ENCODE measurements at places on chromosomes 1 and 21.
A peak's percentile ranks its signal among the peaks of the same experiment; 100 is the strongest.

DNA sequence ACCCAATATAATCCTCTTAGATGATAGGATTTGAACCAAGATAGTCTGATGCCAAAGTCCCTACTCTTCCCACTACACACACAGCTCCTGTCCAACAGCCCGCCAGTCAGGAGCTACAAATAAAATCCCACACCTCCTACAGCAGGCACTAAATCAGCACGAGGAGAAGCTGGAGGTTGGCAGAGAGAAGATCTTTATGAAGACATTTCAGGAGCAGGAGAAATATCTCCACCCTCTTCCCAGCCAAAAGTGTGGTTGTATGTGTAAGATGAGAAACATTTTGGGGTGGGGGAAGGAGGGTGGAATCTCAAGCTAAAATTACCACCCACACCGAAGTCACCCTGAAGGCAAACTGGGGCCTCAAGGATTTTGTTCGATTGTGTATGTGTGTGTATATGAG lies 54.5 kb downstream of the PLXNA2 start:
- no peak for DNase-seq

GRCh38 chr1:93658188-93658587 lies 23.4 kb downstream of the BCAR3 start:
- DNase-seq = no peak

GRCh38 chr1:201653883-201654282 lies 115.0 kb downstream of the NAV1 start:
- no peak for DNase-seq

GRCh38 chr1:32316903-32317277 lies 19.1 kb downstream of the MARCKSL1 start:
- DNase-seq = no peak

GRCh38 chr1:37042506-37042905 lies 8.2 kb upstream of the GRIK3 start:
- no peak for DNase-seq

DNA sequence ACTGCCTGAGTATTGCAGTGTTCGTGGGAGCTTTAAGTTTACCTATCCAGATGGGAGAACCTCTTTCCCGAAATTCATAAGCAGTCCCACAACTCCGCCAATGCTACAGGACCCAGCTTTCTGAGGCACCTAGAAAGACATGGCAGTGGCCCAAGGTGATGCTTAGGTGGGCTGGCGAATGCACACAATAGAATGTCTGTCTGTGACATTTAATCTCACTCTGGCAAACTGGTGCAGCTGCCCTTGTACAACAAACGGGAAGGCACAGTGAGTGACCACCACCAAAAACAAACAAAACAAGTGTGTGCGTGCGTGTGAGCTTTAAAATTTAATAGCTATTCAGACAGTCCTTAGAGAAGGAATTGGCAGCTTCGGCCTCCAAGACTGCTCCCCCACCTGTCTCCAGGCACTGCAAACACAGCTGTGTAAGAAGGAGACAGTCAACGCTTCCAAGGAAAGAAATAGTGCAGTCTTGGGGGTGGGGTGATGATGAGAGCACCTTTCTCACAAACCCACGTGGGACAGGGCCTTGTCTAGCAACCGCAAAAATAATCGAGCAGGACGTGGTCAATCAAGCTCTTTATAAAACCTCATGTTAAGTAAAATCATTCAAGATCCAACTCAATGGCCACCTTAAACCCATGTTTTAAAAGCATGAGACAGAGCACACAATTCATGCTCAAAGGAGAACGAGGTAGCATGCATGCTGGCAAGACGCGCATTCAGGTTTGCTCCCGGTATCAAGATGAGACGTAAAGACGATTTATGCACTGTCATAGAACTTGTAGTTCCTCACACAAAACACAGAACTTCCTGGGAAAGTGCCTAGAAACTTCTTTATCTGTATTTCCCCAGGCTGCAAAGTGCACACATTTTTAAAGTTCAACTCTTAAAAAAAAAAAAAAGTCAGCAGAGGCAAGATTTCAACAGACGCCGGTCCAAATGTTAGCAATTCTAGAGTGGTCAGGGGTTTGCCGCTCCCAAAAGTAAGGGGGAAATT lies 84.1 kb downstream of the TM2D1 start:
- no peak for DNase-seq

GRCh38 chr1:42173155-42173933 lies 8.8 kb upstream of the GUCA2A start:
- peak; percentile 51 for DNase-seq

GRCh38 chr1:186763107-186763506 lies 65.6 kb upstream of the PLA2G4A start:
- DNase-seq = no peak

DNA sequence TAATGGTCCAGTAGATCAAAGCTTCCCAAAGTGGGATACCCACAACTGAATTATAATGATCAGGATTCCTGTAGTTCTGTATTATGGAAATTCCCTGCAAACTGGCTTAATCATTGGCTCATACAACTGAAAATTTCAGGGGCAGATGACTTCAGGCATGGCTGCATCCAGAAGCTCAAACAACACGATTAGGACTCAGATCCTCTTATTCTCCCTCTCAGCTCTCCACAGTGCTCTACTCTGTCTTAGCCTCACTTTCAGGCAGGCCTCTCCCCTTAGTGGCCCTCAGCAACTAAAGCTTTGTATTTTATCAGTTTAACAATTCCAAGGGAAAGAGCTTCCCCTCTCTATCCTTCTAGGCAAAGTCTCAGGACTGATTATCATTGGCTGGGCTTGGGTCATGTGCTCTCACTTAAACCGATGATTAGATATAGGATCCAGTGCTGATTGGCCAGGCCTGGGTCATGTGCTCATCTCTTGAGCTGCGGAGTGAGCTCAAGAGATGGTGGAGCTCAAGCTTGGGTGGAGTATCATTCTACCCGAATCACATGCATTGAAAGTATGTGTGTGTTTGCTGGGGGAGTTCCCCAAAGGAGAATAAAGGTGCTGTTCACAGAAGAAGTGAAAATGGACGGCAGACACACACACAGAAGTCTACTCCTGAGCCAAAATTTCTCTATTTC lies 57.9 kb upstream of the RUNX3 start:
- no peak for DNase-seq

DNA sequence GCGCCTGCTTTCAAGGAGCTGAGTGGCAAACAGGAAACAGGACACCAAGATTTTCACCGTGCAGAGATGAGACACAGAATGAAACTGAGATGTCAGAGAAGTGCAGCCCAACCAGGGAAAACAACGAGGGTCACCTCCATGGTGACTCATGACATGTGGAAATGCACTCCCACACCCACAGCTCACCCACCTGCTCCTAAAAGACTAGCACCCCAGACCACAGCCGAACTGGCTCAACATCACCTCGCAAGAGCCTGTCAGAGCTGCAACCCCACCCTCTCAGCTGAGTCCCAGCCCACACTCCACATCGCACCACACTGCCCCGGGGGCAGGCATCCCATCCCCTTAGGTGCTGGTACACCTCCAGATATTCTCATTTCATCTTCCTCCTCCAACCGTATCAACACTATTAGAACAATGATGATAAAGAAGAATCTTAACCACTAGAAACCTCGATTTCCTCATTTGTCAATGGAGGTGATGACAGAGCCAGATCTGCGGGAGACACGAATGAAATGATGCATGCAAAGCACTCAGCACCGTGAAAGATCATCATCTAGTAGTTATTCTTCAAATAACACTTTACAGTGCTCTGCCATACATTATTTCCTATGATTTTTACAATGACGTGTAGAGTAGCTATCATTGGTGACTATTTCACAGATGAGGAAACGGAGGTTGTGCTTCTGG lies 103.2 kb downstream of the DMRTB1 start:
- DNase-seq = no peak

GRCh38 chr1:63789856-63790605 lies 16.2 kb downstream of the ROR1 start:
- DNase-seq = no peak

- DNase-seq = no peak
Observed at GRCh38 chr21:22880573-22880972, 1882.4 kb downstream of the NCAM2 start.

GRCh38 chr1:92168657-92169056 lies 49.1 kb upstream of the C1orf146 start:
- no peak for DNase-seq

DNA sequence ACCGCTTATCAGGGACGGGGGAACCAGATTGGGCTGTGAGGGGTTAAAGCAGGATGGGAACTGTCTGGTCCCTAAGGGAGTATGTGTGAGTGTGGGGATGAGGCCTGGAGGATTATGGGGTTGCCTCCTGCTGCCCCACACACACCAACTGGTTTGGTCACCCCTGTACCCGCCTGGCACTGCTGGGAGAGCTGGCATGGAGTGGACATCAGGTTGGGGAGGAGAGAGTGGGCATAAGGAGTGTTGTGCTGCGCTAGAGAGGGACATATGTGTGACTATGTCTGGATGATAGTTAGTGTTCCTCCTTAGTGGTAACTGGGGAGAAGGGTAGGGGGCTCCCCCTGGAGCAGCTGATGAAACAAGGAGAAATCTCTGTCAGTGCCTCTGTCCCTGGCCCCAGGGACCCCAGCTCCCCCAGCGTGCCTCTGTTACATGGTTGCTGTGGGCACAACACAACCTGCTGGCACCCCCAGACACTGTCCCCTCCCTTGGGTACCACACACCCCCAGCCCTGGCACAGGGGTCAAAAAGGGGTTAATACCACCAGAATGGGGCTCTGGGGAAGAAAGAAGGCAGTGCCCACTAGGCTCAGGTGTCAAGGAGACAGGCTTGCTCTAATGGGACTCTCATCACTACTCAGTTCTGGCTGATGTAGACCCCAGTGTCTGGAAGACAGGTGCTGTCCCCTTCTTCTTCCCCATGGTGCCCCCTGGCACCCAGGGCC lies 1.9 kb downstream of the ZBTB7B start:
- DNase-seq = no peak

DNA sequence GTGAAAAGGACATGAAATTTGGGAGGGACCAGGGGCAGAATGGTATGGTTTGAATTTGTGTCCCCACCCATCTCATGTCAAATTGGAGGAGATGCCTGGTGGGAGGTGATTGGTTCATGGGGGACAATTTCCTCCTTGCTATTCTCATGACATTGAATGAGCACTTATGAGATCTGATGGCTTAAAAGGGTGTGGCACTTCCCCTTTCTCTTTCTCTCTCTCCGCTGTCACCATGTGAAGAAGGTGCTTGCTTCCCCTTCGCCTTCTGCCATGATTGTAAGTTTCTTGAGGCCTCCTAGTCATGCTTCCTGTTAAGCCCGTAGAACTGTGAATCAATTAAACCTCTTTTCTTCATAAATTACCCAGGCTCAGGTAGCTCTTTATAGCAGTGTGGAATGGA lies 7.6 kb upstream of the GBP4 start:
- DNase-seq = no peak

- DNase-seq = no peak
Observed at GRCh38 chr1:183284086-183284485, 98.0 kb downstream of the LAMC2 start.

GRCh38 chr1:27990920-27991537 lies 31.3 kb downstream of the XKR8 start:
- DNase-seq = no peak

- DNase-seq = no peak
Observed at GRCh38 chr1:52665006-52665941, 32.3 kb downstream of the SHISAL2A start.

DNA sequence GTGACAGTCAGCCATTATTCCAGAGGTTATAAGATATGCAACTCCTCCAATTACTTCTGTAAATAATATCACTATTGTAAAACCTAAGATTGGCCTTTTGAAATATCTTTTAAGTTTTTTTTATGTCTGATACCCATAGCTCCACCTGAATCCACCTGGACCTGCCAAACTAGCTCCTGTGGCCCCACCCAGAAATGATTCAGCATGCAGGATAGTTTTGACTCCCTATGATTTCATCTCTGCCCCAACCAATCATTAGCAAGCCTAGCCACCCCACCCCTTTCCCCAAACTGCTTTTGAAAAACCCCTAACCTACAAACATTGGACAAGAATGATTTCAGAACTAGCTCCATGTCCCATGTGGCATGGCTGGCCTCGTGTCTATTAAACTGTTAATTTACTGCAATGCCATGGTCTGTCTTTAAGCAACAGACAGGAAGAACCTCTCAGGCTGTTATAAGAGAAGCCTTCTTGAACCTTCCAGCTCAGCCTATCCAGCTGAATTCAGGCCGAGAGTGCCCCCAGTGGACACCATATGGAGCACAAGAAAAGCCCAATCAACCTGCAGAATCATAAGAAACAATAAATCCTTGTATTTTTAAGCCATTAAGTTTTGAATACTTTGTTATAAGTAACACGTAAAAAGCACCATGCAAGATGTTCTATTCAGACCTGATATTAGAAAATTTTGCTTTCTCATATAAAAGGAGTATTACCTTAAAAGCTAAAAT lies 263.0 kb upstream of the ZRANB2 start:
- no peak for DNase-seq

DNA sequence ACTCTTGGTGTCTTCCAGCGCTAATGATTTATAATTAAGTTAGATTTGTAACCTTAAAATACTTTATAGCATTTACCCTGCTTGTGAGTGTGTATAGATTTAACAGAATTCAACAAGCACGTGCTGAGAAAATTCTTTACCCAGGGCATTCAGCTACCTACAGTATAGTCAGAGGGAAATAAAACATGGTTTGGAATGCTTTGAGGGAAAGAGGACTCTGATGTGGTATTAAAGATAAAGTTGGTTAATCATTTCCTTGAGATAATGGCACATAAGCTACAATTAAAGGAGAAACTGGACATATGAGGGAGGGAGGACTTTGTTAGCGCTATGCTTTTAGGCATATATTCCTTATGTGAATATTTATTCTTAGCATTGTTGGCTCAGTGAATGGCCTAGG lies 26.4 kb upstream of the IL12RB2 start:
- DNase-seq = no peak

Measured in stimulated activated CD4-positive, alpha-beta T cell treated with anti-CD3 and anti-CD28 coated beads, TNF-alpha, amount 100 ng/mL, for 4 hours (primary cell).